ENCODE measurements at places on chromosomes 6 and 20.

- DNase-seq: no peak
Observed at GRCh38 chr20:63253438-63254231, 628 bp downstream of the NKAIN4 start.

DNA sequence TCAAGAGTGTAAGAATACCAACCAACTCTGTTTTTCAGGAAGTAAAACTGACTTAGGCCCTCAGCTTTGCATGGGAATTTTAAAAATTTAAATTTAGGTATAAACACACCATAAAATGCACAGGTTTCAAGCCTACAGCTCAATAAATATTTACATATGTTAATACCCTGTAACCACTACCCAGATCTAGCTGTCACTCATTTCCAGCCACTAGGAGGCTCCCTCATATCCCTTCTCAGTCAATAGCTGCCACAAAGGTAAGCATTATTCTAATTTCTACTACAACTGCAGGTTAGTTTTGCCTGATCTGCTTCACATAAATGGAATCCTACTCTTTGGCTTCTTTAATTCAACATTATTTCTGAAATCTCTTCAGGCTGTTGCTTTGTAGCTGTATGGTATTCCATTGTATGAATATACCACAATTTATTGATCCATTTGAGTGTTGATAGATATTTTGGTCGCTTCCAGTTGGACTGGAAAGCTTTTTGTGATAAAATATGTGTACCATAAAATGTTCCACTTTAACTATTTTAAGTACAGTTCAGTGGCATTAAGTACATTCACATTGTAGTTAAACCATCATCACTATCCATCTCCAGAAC, 32.5 kb upstream of the MEI4 start:
- DNase-seq: no peak

- no peak for DNase-seq
Observed at GRCh38 chr20:5735845-5736510, 14.2 kb upstream of the SHLD1 start.

DNA sequence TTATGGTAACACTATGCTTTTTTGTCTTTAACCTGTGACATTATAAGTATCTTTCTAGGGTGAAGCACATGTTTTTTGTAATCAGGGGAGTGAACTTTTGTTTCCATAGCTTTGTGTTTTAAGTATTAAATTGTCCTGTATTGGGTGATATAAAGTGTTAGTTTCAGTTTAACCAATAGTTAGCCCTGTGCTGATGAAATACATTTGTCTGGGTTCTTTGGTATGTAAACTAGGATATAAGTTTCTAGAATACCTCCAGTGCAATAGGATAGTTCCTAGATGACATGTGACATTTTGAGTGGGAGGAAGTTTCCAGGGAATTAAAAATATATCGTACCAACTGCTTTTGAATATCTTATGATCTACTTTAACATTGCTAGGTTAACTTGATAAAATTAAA, 611.0 kb upstream of the MARCKS start:
- DNase-seq: no peak

GRCh38 chr6:45044510-45045252, 283.4 kb upstream of the RUNX2 start:
- DNase-seq: no peak

DNA sequence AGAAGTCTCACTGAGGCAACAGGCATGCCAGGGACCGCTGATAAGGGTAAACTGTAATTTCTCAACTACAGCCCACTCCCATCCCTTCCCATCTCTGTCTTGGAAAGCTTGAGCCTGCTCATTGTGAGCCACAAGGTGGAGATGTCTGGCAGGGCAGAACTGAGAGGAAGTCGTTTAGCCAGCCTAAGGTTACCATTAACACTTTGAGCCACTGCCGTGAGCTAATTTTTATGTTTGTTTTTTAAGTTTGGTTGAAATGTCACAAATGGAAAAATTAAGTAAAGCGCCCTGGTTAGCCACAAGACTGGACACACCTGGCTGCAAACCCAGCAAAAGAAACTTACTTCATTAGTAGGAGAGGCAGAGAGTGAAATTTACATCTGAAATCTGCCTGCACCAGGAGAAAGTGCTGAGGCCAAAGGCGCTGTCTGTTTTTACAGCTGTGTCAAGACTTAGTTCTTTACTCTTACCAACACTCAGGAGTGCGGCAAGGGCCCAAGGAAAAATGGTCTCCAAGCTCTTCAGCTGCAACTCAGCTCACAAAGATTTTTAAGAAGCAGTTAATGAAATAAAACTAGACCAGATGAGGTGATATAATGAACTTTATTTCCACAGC, 50.0 kb upstream of the FAM83C start:
- DNase-seq: no peak

- DNase-seq: no peak
Observed at GRCh38 chr6:149045404-149045803, 272.1 kb upstream of the TAB2 start.

GRCh38 chr6:168024951-168025510, 27.6 kb downstream of the KIF25 start:
- DNase-seq: no peak

DNA sequence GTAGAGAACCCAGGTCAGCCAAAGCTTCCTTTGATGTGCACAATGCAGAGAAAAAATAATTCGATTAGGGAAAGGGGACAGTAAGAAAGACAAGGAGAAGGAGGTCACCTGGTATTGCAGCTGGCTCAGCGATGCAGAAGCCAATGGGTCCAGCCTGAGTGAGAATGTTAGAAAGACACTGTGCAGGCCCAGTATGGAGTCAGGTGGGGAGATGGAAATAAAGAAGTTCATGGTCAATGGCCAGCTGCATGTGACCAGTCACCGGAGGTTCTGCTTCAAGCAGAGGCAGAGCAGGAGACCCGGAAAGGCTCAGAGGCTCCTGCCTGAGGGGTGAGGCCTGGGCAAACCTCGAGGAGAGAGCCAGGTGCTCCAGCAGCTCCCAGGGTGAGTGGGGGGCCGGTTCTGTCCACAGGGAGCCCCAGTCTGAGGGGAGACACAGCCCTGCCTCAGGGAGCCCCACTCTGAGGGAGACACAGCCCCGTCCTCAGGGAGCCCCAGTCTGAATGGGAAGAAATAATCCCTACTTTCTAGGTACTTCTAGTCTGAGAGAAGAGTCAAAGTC, 51.3 kb downstream of the LRFN2 start:
- DNase-seq: no peak

DNA sequence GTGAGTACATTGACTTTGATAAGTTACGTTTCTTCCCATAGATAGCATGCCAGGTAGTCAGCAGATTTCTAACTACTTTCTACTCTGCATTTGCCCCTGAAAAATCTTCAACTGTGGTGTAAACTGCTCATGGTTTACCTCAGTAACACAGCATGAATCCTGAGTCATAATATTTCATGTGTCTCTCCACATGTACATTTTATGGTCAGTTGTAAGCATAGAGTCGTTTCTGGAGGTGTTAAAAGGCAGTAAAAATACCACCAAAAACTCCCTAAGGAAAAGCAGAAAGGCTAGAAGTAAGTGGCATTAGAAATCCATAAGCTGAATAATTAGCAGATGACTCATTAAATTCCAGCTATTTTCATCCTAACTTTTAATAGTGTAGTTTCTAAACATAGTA, 4.1 kb upstream of the GPR63 start:
- DNase-seq: no peak

GRCh38 chr6:163291622-163292021, 122.9 kb upstream of the QKI start:
- no peak for DNase-seq

- no peak for DNase-seq
Observed at GRCh38 chr6:124008988-124009765, 205.5 kb downstream of the NKAIN2 start.

- no peak for DNase-seq
Observed at GRCh38 chr6:117542493-117542892, 59.8 kb downstream of the GOPC start.

GRCh38 chr6:119002069-119002468, 67.1 kb upstream of the MCM9 start:
- DNase-seq: no peak

DNA sequence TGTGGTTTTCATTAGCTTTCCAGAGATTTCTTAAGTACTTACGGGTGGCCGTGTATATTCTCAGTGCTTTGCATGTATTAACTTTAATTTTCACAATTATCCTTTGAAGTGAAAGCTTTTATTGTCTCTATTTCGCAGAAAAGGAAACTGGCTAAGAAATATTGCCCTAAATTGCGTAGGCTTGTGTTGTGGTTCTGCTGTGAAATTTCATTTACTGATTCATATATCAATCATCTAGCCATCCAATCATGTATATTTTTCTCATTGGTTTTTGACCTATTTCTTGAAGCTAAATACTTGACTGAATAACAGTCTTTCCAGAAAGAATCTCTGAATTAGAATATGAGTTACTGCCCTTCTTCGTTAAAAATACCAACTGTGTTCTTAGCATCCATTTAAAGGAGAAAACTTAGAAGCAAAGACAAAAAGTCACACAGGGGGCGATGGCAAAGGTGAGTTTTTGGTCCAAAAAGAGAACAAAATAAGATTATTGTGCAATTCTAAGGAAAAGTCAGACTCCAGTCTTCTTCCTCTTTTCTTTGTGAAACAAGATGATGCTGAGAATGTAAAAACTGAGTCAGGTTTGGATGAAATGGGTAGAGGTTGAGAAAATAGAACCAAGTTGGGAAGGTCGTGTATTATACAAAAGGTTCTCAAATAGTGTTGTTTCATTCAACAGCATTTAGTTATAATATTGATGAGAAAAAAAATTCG, 1.4 kb downstream of the CYB5R4 start:
- no peak for DNase-seq

DNA sequence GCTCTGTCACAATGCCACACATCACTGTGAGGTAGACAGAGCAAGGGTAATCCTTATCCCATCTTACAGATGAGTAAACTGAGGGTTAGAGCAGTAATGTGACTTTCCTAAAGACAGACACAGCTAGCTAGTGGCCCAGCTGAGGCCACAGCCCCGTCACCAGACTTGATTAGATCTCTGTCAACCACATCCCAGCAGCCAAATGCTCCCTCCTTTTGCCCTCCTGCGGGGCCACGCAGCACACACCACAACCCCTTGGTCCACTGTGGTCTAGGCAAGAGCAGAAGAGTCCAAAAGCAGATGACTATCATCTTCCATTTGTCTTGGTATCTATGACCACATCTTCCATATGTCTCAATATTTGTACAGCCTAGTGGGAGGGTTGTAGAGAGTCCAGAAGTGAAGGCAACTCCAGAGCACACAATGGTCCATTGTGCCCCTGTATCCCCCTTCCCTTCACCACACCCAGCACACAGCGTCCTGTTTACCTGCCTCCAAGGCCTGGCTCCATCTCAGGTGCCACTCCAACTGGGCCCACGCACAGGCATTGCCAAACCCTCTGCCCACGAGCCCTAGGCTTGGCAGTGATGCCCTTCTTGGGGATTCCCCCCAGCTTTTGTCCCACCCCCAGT, 47.1 kb upstream of the FOXP4 start:
- DNase-seq: no peak

GRCh38 chr20:23225407-23226060, 125.1 kb upstream of the NXT1 start:
- no peak for DNase-seq

DNA sequence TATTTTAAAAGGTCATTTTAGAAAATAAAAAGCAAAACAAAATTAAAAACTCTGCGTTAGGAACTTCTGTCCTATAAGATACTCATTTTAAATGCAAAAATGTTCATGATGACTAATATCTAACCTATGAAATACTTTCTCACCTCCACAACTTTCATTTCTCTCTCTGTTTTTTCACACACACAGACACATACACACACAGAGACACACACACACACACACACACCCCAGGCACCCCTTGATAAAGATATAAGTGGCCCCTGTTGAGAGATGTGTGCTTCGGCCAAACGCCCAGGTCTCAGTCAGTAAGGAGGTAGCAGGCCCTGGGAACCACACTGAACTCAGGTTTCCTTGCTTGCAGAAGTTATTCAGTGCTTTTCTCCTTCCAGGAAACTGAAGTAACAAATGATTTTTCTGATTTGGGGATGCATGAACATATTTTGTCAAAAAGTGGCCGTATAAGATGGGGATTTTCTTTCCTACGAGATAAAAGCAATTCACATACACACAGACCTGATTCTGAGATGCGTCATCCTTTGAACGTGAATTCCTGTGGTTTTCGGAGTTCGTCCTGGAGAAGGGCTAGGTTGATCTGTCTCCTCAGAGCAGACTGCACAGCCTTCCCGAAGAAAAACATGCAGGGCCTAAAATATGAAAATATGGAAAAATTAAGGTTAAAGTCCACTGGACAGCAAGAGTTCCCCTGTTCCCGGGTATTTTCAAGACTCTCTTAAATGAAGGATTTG, 306.8 kb upstream of the FOXQ1 start:
- no peak for DNase-seq

DNA sequence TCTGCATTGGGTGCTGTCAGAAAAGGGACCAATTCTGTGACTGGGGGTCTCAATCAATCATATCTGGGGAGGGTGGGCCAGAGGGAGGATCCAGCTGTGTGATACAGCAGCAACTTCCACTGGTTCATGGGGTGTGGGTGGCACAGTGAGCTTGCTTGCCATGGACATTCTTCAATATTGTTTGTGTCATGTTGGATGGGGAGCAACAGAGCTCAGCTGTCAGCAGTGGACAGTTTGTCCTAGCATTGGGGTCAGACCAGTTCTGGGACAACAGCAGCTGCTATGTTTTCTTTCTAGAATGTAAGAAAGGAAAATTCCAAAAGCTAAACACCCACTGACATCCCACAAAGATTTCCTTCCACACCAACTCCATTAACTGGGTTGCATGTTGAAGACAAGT, 221.9 kb upstream of the CDH4 start:
- no peak for DNase-seq

- no peak for DNase-seq
Observed at GRCh38 chr6:23340271-23340670, 770.9 kb downstream of the HDGFL1 start.

- DNase-seq: no peak
Observed at GRCh38 chr6:138957903-138958302, 30.1 kb downstream of the REPS1 start.

GRCh38 chr20:48797275-48797825, 30.4 kb downstream of the PREX1 start:
- no peak for DNase-seq

GRCh38 chr20:44494681-44495080, 19.0 kb downstream of the TTPAL start:
- no peak for DNase-seq

GRCh38 chr6:144190593-144190992, 40.3 kb downstream of the STX11 start:
- no peak for DNase-seq

DNA sequence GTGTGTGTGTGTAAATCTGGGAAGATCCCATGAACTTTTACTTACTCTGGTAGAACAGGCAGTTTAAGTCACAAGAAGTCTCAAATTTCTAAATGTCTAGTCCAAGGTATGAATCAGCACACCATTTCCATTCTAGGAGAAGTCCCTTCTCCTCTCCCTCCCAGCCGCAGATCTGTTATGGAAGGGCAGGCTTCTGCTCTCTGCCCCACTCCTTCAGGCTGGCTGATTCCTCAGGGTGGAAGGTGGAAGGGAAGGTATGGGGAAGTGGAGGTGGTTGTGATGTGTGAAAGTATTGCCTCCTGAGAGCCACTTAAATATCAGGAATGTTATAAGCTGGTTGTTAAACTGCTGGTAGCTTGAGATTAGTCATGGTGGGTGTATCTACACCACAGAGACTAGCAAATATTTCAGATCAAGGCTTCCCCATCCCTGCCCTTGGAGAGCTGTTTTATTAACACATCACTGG, 44.5 kb upstream of the LAMA4 start:
- DNase-seq: no peak

Data from activated naive CD8-positive, alpha-beta T cell treated with anti-CD3 and anti-CD28 coated beads, Interleukin-2, amount 50 U/mL, for 16 hours (primary cell).